Right ventricle myocardium inferior (tissue), 1 donor: ENCODE measurements at places on chromosomes 7 and 10.

DNA sequence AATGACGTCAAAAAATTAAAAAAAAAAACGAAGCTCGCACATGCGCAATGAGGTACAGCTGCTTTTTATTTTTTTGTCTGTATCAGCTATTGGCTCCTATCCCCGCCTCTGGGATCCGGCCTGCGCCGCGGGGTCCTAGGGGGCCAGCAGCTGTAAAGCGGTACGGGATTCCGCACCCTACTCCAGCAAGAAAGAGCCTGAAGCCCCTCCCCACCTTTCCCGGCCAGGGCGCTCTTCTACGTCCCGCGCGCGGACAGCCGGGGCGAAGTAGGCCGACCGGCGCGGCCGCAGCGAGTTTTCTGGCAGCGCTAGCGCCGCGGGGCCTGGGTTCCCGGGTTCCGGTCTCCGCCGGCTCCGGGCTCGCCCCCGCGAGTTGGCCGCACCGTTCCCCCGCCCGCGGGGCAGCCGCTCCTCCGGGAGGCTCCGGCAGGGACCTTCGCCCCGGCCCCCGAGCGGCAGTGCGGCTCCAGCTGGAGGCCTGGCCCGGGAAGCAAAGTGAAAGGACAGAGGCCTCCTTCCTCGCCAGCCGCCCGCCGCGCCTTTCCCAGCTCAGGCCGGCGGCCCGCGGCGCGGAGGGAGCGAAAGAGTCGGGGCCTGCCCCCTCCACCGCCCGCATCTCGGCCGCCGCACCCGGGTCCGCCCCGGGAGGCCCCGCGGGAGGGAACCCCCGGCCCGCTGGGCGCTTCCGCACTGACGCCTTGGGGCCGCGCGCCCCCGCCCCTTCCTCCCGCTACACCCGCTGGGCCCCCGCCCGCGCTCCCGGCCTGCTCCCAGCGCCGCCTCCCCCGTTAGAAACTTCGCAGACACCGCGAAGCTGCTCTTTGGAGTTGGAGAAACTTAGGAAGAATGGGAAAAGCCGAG lies 4.7 kb upstream of the SPAG6 start:
- DNase-seq = peak; percentile 84

- DNase-seq = no peak
Measured at GRCh38 chr7:73909996-73910395, 49.0 kb downstream of the TMEM270 start.

- DNase-seq = no peak
Measured at GRCh38 chr7:148463210-148463609, 127.4 kb upstream of the C7orf33 start.

- no peak for DNase-seq
Measured at GRCh38 chr7:114298011-114298410, 116.6 kb upstream of the FOXP2 start.

DNA sequence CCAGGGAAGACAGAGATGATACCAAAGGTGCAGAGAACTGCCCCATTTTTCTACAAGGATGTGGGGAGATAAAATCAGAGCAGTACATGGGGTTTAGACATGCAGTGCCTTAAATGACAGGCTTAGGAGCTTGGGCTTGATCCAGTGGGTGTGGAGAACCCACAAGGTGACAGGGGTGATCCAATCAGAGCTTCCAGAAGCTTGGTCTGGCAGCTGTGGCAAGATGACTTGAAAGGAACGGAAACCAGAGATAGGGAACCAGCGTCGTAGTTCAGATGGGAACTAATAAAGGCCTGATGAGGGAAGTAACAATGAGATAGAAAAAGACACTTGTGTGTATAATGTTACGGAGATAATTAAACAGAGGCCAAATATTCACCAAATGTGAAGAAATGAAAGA lies 80.7 kb downstream of the SLC37A3 start:
- DNase-seq = no peak

DNA sequence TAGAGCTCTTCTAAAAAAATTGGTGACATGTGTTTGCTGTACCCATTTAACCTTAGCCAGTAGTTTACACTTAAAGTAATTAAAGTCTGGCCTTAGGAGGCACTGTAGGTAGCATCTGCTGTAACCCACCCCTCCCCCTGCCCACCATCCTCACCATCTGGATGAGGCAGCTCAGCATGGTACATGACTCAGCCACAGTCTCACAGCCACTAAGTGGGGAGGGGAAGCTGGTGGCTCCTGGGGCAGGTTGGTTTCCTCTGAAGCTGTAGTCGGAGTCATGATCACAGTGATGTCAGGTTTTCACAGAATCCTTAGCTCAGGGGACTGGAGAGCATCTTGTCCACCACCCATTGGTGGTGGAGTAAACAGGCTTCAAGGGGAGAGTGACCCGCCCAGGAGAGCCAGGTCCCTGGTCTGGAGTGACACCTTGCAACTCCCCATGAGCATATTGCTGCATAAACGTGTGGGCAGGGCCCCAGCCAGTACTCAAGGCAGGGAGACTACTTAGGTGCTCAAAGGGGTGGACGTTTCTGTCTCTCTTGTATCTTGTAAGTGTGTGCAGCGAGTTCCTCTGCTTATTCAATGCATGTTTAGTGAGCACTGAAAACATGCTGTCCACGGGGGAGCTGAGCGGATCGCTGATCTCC lies 125.9 kb downstream of the GRK5 start:
- DNase-seq = peak; percentile 62

- DNase-seq = no peak
Measured at GRCh38 chr7:122556219-122556618, 142.7 kb downstream of the RNF133 start.

- no peak for DNase-seq
Measured at GRCh38 chr10:118708571-118708970, 46.2 kb downstream of the CACUL1 start.

DNA sequence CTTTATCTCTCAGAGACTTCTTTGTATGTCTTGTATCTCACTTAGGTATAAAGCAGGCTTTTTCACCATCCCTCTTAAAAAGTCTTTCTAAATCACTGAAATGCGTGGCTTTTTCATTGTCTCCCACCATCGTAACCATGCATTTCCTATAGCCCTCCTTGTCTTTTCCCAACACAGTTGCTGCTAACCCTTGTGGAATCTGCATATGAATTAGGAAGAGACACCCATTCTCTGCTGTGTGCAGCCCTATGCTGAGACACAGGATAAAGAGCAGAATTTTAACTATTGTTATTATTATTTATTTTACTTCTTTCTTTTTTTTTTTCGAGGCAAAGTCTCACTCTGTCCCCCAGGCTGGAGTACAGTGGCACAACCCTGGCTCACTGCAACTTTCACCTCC lies 804.3 kb upstream of the COBL start:
- DNase-seq = no peak

GRCh38 chr7:127383123-127383835 lies 9.2 kb downstream of the ZNF800 start:
- no peak for DNase-seq

DNA sequence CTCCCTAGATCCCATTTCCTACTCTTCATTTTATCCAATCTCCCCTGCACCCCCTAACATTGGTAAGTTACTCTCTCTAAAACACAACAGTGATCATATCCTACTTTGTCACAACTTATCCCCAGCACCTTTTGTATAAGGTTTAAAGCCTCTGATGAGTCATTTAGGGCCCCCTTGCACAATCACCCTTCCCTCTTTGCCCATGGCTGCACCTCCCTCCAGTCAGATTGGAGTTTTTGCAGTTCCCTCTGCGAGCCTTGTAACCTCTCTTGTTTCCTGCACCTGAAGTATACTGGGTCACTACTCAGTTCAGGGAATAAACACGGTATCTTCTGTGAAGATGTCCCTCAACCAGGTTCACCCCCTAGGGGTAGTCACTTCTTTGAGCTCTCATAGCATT lies 55.9 kb upstream of the ADRB1 start:
- DNase-seq = no peak

DNA sequence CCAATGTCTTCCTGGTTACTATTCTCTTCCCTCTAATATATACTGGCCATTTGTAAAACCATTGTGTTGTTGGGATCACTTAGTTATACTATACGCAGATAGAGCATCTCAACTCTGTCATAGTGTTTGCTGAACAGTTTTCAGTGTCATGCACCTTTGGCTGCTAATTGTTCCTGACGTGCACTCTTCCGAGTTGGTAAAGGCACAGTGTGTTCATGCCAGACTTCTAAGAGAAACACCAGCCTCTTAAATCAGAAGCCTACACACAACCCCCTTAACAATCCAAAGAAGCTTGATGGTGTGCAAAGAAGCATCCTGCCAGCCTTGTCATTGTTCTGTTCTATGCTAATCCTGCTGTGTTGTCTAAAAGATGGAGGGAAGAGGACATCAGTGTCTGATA lies 131.1 kb downstream of the MAPK8 start:
- DNase-seq = no peak

DNA sequence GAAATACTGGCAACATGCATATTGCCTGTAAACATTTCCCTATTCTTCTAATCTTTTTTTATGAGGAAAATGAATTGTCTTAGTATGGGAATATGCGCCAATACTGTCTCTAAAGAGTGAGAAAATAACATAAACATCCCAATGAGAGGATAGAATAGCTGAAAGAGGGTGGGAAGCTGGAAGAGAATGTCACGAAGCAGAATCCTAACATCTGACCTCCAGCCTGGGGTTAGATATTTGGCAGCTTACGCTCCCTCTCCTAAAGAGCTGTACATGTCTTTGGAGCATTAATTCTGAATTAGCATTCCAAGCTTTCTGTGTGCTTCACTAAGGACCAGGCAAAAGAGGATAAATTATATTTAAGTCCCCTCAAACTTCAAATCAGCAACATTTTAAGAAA lies 31.6 kb upstream of the SLC16A12 start:
- no peak for DNase-seq

- DNase-seq = no peak
Measured at GRCh38 chr7:51045319-51046102, 262.8 kb upstream of the GRB10 start.

GRCh38 chr7:46224363-46224762 lies 303.3 kb upstream of the IGFBP3 start:
- no peak for DNase-seq

DNA sequence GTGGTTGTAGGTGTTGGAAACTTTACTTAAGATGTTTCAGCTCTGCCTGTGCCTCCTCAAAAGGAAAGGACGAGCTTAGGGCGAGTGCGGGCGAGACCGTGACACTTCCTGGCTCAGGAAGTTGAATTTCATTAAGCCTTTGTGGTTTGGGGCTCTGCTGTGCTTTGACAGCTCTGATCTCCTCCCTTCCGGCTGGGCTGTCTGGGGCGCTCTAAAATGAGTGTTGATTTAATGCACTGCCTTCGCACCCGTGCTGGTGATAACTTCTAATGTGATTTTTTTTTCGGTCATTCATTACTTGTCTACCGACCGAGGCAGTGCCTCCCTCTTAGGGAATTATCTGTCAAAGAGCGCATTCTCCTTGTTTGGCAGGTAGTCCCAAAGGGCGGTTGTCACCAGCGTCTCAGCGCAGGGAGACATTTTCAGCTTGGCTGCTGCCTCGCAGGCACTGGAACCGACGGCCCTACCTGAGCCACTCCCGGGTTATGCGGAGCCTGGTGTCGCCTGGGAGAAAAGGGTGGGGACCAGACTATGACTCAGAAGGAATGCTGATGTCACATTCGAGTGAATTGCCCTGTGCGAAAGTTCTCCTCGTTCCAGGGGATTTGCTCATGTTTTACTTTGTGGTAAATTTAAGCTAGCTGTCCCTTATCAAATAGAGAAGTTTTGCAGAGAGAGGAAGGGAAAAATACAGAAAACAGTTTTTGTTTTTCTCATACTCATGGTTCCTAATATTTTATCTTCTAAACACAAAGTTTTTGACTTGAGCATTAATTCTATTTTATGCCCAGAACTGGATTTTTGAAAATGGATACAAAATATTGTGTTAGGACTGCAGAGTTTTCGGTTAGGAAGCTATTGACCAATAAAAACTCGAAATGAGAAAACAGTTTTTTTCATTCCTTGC lies 920 bp downstream of the TES start:
- DNase-seq = peak; percentile 83

DNA sequence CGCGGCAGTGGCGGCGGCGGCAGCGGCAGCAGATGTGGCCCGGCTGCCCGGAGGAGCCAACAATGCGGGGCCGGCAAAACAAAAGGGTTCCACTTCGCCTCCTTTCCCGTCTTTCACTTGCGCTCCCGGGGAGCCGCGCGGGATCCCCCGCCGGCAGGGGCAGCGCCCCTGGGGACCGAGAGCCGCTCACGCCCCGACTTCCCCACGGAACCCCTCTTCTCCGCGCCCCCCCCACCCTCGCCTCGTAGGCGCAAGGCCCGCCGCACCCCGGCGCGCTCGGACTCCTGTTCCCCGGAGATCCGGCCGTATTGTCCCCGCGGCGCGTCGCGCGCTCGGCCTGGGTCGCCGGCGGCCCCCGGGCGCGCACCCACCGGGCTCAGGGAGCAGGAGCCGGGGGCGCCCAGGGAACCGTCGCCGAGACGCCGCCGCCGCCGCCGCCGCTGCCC lies 854 bp downstream of the CTBP2 start:
- peak; percentile 71 for DNase-seq

DNA sequence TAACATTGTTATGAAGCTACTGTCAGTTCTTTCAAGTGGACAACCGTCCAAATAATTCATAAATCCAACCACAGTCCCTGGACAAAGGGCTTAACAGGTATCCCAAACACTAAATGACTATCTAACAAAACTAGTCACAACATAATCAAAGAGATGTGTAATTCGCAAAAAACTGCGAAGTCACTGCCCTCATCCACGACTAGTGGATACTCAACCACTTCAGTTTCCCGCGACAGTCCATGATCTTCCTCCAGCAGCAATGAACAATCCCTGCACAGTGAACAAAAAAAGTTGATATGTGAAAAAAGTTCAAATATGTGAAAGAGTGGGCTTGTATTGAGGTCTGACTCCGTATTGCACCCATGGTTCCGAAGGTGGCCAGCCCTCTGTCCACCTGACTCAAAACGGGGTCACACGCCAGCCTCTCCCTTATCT lies 287 bp downstream of the DCLRE1A start:
- DNase-seq = no peak

GRCh38 chr7:131294553-131294952 lies 33.1 kb upstream of the MKLN1 start:
- DNase-seq = no peak

GRCh38 chr10:26044141-26044749 lies 110.2 kb downstream of the MYO3A start:
- peak; percentile 22 for DNase-seq

DNA sequence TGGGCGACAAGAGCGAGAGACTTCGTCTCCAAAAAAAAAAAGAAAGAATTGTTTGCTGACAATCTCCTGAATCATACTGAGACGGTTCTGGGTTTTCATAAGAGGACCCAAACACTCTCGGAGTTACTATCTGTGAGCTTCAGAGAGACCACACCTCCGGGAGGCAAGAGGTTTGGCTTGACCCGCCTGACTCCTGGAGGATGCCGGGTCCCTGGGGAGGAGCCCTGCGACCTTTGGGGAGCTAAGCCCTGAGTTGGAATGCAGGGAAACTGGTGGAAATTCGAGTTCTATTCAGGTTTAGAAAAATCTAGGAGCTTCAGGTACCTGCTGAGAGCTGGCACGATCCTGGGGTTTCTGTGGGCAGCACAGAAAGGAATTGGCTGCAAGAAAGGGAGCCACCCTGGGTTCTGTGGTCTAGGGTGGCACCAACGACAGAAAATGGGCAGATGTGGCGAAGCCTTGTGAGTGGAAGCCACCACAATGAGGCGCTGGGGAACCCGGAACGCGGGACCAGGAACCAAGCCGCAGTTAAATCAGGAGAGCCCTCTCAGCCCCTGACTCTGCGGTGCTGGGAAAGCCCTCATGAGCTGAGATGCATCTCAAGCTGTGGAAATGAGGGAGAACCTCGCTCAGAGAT lies 21.9 kb upstream of the GATAD1 start:
- no peak for DNase-seq
